ENCODE measurements at places on chromosomes 5 and 9.

- DNase-seq, result no peak
These were observed 96.8 kb upstream of the ITGA2 start for GRCh38 chr5:52892242-52892878.

GRCh38 chr5:82349652-82350051, 71.5 kb upstream of the RPS23 start:
- peak; percentile 72 for DNase-seq

DNA sequence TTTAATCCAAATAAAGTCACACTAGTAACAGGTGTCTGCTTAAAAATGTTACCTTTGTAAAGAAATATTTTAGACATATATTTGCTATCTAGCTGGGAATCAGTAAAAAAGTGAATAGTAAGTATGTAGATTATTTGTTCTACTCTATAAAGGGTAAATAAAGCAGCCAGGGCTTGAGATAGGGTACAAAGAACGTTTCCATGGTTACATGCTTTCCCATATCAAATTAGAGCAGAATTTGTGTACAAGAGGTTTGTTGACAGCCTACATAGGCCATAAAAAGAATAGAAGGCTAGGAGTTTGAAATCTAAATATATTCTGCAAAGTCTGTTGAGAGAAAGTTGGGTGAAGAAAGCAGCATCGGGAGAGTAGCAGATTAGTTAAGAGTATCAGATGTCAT, 160.9 kb upstream of the POU5F2 start:
- no peak for DNase-seq

DNA sequence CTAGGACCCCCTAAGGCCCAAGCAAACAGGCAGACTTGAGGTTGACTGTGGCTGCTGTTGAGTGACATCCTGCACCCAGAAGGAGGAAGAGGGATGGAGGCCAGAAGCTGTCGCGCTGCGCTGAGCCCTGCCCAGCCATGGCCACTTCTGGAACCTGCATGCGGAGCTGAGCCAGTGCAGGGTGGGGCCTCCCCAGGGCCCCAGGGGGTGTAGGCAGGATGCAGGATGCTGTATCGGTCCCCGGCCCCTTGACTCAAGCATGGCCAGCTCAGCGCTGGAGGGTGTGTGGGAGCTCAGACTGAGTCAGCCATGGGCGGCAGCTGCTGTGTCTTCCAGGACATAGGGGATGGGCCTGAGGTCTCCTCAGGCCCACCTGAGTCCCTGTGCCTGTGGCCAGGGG, 26.9 kb downstream of the GLT6D1 start:
- no peak for DNase-seq

DNA sequence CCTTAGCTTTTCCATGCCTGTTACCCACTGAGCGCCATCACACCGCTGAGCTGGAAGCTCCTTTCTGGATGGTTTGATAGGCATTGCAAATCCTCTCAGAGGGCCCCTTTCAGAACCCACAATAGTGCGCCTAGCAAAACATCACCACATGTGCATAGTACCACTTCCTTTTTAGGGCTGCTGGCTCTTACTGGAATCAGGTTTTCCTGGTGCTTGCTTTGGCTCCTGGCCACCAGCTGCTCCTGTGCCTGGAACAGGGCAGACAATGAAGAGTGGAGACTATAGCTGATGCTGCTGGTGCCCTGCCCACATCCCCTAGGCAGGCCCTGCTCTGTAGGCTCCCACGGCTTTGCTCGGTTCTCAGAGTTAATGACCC, 163.6 kb upstream of the SEMA6A start:
- no peak for DNase-seq
